ENCODE measurements at places on chromosomes 5 and 9.
A peak's percentile ranks its signal among the peaks of the same experiment; 100 is the strongest.

GRCh38 chr5:179418972-179419371, 73.7 kb upstream of the ADAMTS2 start:
- DNase-seq, result no peak

- peak; percentile 83 for DNase-seq
Measured at GRCh38 chr5:87307796-87308423, 40.2 kb downstream of the RASA1 start.

DNA sequence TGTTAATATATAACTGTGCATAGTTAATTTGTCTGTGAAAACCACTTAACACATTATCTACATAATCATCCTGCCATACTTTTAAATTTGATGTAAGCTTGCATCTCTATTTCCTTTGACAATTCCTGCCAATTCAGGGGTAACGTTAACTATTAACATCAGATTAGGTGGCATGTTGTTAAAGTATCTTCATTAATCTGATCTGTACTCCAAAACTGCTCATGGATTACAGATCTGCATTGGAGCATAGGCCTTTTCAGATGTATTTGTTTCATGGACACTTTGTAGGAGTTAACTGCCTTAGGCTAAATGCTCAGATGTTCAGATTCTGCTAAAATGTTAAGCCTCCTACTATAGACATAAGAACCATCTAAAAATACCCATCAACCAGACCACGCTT, 3.1 kb downstream of the RPS6 start:
- DNase-seq, result no peak

- DNase-seq, result peak; percentile 44
Measured at GRCh38 chr5:102796009-102796408, 40.9 kb downstream of the PAM start.

DNA sequence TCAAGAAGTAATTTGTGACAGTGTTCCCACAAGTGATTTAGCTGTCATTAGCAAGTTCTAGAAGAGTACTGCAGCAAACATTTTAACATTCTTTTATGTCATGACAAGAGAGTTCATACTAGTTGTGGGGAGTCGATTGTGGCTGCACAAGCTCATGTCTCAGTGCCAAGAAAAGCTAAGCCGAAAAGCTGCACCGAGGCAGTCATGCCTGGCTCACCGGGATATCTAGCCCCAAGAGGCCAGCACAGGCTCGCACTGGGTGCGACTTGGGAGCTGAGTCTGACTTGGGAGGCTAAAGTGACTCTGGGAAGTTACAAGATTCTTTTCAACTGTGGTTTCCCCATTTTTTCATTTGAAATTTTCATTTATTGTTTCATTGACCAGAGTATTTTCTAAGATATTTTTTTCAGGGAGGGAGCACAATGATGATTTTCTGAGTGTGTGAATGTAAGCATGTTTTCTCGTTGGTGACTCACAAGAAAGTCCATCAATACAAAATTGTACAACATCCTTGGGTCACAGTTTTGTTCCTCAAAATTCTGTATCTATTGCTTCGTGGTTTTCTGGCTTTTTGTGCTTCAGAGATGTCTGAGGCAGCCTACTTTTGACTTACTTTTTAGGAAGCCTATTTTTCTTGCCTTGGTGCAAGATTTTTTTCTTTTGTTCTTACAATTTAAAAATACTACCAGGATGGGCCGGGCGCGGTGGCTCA, 18.7 kb downstream of the CAST start:
- DNase-seq, result no peak

DNA sequence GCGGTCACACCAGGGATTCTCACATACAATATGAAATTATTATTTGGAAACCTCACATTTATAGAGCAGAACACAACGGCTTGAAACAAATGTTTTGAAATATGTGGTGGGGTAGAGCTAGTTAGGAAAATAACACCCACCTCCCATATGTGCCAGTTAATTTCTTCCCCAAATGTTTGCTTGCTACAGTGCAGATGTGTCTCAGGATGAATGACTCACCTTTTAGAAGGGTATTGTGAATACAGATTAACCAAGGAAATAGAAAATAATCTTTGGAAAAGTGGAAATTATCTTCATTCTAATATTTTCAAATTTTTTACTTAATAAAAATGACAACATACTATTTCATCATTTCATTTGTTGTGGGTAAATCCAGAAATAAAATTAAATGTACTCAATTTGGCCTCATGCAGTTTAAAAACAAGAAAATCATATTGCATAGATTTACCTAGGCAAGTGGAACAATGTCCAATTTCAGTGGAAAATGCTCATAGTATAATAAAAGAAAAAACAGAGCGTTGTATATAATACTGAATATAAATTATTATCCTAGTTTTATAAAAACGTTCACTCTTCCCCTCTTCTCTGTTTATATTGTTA, 39.3 kb upstream of the RICTOR start:
- no peak for DNase-seq

GRCh38 chr9:12849486-12850003, 74.7 kb downstream of the LURAP1L start:
- peak; percentile 60 for DNase-seq

Measured in NCI-H526 (cell line).